ENCODE measurements at places on chromosomes 11 and 22. TPM values are rescaled to one million over a fixed set of nuclear protein-coding genes. Genes with fewer than 3 reads are reported as not detected.

GRCh38 chr11:129289350-129290040 is 86.2 kb upstream of the BARX2 start:
- no peak for DNase-seq

- DNase-seq = no peak
Measured at GRCh38 chr11:12690663-12691062, 16.4 kb downstream of the TEAD1 start.

GRCh38 chr11:91871791-91872190 is 352.8 kb upstream of the FAT3 start:
- no peak for DNase-seq

DNA sequence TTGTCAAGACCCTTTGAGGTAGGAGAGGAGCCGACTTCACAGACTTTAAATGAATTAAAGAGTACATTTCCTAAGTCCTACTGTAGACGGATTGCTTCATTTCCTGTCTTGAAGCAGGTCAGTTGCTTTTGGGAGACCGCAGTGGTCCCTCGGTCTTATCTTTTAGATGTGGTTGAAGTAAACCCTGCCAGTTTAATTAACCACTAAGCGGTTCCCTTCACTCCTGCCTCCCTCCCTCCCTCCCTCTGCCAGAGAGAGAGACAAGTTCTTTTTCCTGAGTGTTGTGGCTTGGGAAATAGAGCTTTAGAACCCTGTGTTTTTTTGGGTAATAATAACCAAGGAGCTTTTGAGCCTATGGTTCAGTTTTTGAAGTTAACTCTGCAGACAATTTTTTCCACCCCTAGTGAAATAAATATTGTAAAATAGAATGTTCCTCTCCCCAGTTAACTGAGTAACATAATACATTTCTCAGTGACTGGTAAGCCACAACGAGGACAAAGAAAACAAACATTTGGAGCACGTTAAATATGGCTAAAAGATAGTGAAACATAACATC is 147.5 kb downstream of the LDLRAD3 start:
- DNase-seq = no peak

DNA sequence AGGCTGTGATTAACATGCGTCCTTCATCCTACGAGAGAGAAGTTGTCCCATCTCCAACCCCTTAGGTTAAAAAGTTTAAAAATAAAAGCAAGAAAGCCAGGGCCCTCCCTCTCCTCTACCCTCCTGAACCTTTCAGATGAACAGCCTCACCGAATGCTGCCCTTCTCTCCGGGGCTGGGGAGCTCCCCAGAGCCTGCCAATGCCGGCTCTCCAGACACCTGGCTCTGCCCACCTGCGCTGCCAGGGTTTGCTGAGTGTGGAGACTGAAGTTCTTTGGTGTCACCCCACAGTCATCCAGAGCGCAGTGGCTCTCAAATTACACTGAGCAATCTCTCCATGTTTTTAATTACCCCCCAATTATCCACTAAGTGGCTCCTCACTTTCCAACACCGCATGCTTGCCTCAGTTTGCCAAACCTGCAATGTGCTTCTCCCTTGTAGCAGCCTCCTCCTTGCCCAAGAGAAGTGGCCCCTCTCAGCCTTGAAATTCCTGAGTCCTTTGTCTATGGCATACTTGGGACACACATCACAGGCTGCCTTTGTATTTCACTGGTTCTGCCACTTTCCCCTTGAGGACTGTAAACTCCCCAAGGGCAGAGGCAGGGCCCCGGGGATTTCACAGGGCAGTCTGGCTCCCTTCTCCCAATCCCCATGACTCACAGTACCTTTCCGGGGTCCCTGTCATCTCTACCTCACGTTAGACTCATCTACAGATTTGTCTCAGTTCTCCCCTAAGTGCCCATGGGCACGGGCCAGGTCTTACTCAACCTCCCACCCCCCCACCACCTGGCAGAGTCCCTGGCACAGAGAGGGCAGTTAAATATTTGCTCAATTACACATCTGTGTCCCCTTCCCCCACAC is 2.0 kb downstream of the MYH9 start:
- DNase-seq = peak; percentile 64

DNA sequence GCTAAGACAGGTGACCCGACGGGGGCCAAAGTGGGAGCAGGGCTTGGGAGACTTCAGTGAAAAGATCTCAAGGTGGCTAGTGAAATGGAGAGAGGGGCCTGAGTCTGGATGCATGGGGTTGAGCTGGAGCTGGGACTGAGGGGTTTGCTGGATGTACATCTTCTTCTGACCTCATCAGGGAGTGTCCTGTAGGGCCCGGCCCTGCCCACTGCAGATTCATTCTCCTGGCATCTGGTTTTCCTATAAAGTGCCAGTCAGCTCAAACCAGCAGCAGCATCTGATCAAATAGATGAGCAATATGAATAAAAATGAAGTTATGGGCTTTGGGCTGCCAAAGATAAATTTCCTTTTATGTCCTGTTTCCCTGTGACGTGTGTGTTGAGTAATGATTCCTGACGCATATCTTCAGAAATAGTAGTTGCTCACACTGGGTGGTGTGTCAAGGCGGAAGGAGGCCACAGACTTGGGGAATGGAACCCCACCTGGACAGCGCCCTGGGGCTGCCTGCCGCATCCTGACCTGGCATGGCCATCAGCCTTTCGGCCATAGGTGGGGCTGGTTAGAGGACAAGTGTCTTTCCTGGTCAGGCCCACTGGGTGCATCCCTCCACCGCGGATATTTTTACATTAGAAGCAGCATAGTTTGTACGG is 135.4 kb downstream of the OSBP2 start:
- no peak for DNase-seq

DNA sequence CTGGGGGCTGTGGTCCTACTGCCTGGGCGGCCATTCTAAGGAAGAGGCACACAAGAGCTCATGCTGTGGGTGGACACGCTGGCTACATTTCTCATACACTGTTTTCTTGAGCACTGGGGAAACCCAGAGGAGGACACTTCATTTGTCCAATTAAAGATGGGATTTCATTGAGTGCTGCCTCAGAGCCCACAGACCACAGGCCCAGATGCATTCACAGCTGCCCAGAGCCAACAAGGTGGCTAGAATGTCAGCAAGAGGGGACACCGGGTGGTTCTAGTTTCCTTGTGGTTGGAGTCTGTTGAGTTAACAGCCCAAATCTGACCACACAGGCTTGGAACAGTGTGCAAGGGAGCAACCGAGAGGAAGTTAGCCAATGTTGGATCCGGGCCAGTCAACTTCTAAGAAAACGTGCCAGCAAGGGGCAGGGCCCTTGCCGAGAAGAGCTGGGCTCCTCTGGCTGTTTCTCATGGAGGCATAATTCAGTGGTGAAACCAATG is 35.0 kb upstream of the SORL1 start:
- DNase-seq = no peak

DNA sequence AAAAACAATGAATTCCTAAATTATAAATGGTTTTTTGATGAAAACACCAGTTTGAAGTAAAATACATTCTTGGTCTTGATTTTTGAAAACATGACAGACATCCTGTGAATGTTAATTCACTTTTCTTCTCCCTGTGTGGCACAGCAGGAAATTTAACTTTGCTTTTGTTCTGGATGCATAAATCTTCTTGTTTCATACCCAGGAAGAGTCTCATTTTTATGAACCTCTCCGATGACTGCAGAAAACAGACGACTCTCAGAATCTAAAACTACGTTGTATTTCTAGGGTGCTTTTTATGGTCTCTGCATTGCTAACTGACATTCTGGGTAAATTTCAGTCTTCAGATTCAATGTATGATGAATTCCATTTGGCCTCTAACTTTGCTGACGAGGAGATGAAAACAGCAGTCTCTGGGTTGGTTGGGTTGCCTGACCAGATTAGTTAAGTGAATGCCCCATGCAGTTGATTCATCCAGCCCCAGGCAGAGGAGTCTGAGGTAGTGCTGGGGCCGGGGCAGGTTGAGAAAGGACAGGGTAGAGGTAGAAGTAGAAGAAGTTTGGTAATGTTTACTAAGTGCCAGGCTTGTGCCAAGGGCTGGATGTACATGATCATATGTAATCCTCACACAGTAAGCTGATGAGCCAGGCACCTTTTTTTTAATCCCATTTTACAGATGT is 20.1 kb downstream of the TCP11L1 start:
- DNase-seq = no peak

DNA sequence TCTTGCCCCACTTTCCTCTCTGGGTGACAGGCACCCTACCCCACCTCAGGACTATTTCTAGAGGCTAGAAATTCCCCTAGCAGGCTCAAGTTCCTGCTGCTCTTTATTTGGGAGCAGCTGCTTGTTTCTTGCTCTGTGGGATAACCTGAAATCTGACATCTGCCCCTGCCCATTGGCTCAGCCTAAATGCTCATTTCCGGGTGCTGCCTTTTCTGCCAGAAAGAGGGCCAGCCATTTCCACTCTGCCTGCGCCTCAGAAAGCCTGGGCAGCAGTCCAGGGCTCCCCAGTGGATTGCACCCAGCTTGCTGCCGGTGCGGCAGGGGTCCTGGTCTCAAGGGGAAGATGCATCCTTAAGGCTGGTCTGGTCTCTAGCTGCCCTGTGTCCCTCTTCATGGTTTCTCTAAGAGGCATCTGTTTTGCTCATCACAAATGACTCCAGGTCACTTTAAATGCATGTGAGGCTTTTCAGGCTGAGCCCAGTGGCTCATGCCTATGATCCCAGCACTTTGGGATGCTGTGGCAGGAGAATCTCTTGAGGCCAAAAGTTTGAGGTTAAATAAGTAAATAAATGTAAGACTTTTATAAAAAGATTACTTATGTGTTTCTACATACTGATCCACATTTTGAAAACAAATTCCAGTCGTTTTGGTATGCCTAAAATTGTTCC is 10.3 kb upstream of the PNPLA5 start:
- no peak for DNase-seq

GRCh38 chr11:129249351-129249750 is 57.2 kb upstream of the ARHGAP32 start:
- no peak for DNase-seq

- DNase-seq = no peak
Measured at GRCh38 chr11:29256580-29256979, 760.2 kb downstream of the KCNA4 start.

- DNase-seq = no peak
Measured at GRCh38 chr11:4184163-4184916, 89.7 kb downstream of the RRM1 start.

DNA sequence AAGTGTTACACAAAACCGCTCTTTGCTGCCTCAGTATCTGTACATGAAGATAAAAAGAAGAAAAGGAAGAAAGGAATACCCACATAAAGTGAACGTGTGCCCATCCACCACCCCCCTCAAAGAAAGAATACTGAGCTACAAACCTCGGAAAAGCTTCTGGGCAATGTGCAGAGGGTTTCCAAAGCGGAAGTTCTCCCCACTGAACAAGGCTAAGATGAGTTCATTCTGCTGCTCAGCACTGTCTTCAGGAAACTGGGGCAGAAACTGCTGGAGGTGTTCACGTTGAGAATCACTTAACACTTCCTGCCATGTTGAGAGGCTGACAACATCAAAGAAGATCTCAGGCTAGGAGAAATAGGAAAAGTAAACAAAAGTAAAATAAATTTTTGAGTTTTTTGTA is 6.9 kb downstream of the NFRKB start:
- no peak for DNase-seq

DNA sequence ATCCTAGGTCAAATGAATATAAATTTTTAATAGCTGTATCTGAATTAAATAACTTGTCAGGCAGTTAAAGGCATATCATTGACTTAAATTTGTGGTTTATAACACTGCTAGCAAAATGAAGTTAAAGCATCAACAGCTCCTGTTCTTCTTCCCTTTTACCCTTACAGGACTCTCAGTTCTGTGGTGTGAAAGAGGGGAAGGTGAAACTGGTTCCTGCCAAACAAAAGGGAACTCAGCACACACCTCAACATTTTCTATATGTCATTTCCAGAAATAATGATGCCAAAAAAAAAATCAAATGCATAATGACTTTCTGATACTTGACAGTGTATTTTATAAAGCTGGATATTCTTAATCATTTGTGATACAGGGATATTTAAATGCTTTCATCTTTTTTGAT is 21.2 kb downstream of the ARL14EP start:
- DNase-seq = peak; percentile 54

DNA sequence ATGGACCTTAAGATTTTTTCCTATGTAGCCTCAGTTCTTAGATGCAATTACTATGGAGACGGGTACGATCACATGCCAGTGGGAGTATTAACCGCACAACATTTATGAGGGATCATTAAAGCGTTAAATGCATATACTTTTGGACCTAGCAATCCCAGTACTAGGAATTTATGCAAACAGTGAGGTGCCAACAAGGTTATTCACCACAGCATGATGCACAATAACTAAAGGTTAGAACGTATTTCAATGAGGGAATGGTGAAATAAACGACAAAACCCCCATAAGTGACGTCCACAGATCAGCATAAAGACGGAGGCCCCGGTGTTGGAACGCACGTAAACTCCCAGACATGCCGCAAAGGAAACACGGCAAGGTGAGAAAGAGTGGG is 539 bp downstream of the SIRT3 start:
- no peak for DNase-seq

- no peak for DNase-seq
Measured at GRCh38 chr22:47724751-47725150, 962.3 kb downstream of the TBC1D22A start.

DNA sequence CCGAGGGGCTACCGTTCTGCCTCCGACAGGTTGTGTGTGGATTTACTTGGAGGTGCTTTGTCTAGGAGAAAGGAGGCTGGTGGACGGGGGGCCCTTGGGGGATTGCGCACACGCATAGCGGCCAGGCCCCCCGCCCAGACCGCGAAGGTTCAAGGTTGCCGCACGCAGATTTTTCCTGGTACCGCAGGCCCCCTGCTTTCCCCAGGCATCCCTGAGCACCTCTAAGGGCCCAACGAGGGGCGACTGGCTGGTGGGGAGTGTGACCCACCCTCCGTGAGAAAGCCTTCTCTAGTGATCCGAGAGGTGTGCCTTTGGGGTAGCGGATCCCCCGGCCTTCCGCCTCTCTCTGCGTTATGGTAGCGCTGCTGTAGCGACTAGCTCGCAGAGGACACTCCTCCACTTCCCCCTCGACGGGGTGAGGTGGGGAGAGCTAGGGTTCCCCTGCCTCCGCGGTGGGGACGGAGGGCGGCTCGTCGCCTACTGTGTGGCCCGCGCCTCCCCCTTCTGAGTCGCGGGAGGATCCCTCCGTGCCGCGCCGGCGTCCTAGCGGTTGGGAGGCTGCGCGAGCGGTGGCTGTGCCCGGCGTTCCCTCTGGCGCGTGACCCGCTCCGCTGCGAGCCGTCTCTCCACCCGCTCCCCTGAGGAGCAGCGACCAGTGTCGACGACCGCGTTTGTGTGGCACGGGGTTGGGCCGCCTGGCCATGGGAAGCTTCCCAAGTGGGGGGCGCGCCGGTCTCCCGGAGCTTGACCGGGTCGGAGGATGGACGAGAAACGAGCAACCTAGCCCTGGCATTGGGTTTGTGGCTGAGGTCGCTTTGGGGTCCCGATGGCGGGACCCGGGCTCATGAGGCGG is 3900.0 kb upstream of the OR11H1 start:
- DNase-seq = no peak

- no peak for DNase-seq
Measured at GRCh38 chr22:46749682-46750529, 11.9 kb upstream of the CERK start.

- no peak for DNase-seq
Measured at GRCh38 chr11:45910623-45911022, 3.6 kb upstream of the FREY1 start.

The OR5A1 gene
- total RNA-seq = not detected

The ACTN3 gene
- total RNA-seq = 0.17 TPM

The OVOL1 gene
- total RNA-seq = 0.17 TPM

The TUB gene
- 0.10 TPM for total RNA-seq

The POTEH gene
- total RNA-seq = not detected

The OR51A7 gene
- total RNA-seq = not detected

The TIMM10 gene
- total RNA-seq = 39.6 TPM

The OR2AG1 gene
- total RNA-seq = not detected

The MMP27 gene
- total RNA-seq = not detected

The SLC29A2 gene
- 20.1 TPM for total RNA-seq
